ENCODE measurements at places on chromosomes 6 and 20. TPM values are rescaled to one million over a fixed set of nuclear protein-coding genes. Genes with fewer than 3 reads are reported as not detected.
A peak's percentile ranks its signal among the peaks of the same experiment; 100 is the strongest.

GRCh38 chr6:11484441-11484840 is 53.1 kb upstream of the TMEM170B start:
- no peak overlapping the region for H3K4me3 ChIP-seq
- H3K4me1 ChIP-seq, result no peaks in the 10 kb centered on the region
- no peak for DNase-seq

GRCh38 chr20:47770935-47771334 is 14.3 kb downstream of the SULF2 start:
- peak; percentile 43 for DNase-seq
- H3K4me1 ChIP-seq, result peaks cover 100% of the 10 kb centered on the region
- H3K27me3 ChIP-seq, result no peaks in the 10 kb centered on the region
- H3K4me3 ChIP-seq, result no peak overlapping the region
- peak overlapping the region; percentile 88 for H3K27ac ChIP-seq

DNA sequence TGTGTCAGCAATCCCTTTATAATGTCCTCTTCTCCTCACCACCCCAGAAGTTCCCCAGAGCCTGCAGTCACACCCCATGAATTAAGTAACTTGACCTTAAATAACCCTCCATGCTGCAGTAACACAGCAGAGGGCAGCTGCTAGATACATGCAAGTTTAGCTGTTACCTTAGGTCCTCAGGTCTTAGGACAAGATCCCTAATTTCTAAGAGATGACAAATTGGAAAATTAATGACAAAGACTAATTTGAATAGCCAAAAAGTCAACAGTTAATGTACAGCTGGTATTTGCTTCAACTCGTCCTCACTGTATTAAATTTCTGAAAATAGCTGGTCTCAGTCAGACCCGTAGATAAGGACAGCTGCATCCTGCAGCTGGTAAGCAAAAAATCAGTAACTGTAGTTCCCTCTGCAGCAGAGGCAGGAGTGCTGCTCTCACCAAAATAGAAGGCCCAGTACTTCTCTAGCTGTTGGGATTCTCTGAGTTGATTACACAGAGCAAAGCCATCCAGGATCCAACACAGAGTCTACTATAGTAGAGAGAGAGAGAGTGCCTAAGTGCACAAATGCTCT is 62.4 kb downstream of the TNFRSF21 start:
- no peaks in the 10 kb centered on the region for H3K36me3 ChIP-seq
- no peak overlapping the region for H3K4me3 ChIP-seq
- DNase-seq, result peak; percentile 70
- peaks cover 42% of the 10 kb centered on the region for H3K4me1 ChIP-seq

- H3K27me3 ChIP-seq, result peaks cover 30% of the 10 kb centered on the region
- no peak overlapping the region for H3K4me3 ChIP-seq
- no peaks in the 10 kb centered on the region for H3K36me3 ChIP-seq
- H3K27ac ChIP-seq, result no peak overlapping the region
Observed at GRCh38 chr20:22555791-22556564, 28.4 kb downstream of the FOXA2 start.

GRCh38 chr20:50724851-50725723 is 6.3 kb upstream of the PARD6B start:
- H3K36me3 ChIP-seq, result no peaks in the 10 kb centered on the region
- H3K4me3 ChIP-seq, result no peak overlapping the region
- peaks cover under 1% of the 10 kb centered on the region for H3K4me1 ChIP-seq
- no peak for DNase-seq
- no peak overlapping the region for H3K27ac ChIP-seq

DNA sequence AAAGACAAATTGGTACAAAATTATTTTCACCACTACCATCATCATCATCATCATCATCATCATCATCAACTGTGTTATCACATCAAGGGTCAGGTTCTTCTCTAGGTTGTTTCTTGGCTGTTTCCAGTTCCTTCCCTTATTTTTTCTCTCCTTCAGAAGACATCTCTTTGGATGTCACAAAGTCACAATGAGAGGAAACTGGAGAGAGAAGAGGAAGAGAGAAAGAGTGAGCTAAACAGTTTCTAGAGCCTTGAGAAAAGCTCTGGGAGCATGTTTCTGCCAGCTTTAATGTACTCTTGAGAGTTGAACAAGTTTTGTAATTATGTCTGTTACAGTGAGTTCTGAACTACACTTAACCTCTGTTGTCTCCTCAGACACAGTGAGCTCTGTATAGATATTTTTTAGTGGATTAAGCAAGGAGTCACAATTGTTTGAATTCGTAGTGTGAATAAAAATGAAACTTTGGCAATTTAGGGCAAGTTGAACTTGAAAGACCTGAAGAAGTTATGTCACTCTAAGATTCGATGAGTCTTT is 123.0 kb upstream of the AKIRIN2 start:
- H3K4me1 ChIP-seq, result peaks cover 28% of the 10 kb centered on the region
- peak; percentile 27 for DNase-seq
- H3K4me3 ChIP-seq, result no peak overlapping the region
- no peaks in the 10 kb centered on the region for H3K27me3 ChIP-seq

GRCh38 chr6:158409451-158409850 is 97.2 kb downstream of the TULP4 start:
- peaks cover 8% of the 10 kb centered on the region for H3K4me1 ChIP-seq
- H3K4me3 ChIP-seq, result no peak overlapping the region
- no peak for DNase-seq
- no peaks in the 10 kb centered on the region for H3K27me3 ChIP-seq

DNA sequence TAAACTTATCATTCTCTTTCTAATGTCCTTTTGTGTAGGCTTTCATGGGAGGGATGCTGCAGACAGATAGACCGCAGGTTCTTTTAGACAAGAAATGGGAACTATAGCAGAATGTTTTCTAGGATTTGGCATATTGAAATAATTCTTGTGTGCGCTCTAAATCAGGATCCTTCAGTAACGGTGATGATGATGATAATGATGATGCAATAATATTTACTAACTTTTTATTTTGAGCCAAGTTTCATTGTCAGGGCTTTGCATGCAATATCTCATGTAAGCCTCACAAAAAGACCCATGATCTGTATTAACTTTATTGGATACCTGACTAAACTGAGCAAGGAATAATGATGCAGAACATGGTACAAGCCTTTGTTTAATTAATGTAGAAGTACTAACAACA is 280.1 kb downstream of the HAO1 start:
- no peak for DNase-seq
- no peaks in the 10 kb centered on the region for H3K27me3 ChIP-seq
- H3K27ac ChIP-seq, result no peak overlapping the region

DNA sequence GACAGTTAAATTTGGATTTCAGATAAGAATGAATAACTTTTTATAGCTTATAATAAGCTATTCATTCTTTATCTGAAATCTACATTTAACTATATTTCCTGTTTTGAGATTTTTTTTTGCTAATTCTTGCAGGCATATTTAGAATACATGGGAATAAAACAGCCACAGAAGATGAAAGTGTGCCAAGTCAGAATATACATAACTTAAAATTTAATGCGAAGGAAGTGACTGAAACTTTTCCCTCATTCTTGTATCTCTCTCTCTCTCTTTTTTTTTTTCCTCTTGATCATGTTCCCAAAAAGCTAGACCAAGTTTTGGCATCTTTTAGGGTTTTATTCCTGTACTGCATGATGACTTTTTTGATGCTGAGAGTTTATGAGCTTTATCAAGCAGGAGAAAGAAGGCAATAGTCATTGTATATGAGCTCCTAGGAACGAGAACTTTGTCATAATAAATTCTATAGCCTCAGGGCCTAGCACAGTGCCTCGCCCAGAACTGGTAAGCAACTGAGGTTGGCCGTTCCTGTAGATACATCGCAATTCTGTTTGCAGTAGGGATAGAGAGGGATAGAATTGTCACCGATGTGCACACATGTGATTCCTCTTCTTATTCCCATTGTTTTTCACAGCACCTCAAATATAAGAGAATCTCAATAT is 205.2 kb downstream of the MYLK4 start:
- H3K36me3 ChIP-seq, result no peaks in the 10 kb centered on the region
- no peak overlapping the region for H3K4me3 ChIP-seq
- no peak for DNase-seq
- peaks cover 76% of the 10 kb centered on the region for H3K4me1 ChIP-seq

DNA sequence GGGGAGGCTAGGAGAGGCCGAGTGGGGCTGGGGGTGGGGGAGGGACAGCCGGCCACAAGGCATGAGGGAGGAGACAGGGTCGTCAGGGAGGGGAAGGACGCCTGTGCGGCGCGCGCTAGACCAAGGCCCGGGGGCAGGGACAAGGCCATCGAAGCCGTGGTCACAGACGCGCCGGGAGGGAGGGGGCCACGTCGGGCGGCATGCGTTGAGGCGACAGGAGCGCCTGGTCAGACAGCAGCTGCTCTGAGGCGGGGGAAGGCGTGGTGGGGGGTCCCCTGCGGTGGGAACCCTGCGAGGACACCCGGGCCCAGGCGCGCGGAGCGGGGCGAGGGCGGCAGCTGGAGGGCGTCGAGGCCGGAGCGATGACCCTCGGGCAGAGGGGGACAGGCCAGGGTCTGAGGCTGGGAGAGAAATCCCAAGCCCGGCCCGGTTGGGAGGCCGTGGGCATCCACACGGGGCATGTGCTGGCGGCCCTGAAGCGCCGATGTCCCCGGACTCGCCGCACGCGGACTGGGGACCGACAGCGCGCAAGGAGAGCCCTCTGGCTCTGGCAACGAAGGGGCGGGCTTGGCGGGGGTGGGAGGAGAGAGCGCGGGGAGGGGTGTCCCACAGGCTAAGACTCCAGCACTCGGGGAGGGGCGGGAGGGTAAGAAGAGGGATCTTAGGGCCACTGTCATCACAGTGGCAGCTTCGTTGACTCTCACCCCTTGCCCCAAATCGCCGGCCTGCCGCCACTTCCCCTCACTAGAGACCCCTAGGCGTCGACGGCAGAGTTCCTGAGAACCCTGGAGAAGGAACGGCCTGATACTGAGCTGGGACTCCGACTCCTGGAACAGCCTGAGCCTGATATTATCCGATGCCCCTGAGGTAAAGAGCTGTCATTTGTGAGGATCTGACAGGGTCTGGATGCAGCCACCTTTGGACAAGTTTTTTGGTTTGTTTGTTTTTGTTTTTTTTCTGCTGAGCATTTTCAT is 5.0 kb downstream of the TMEM239 start:
- H3K4me1 ChIP-seq, result no peaks in the 10 kb centered on the region
- no peak overlapping the region for H3K4me3 ChIP-seq
- H3K27me3 ChIP-seq, result peaks cover 40% of the 10 kb centered on the region
- DNase-seq, result no peak
- no peak overlapping the region for H3K27ac ChIP-seq
- no peaks in the 10 kb centered on the region for H3K36me3 ChIP-seq

VGLL2 gene
- not detected for polyA plus RNA-seq

Measured in CD14-positive monocyte (primary cell).